Pancreas (tissue), 10 donors: ENCODE measurements at places on chromosomes 3 and 15. TPM values are rescaled to one million over a fixed set of nuclear protein-coding genes. Genes with fewer than 3 reads are reported as not detected.
A peak's percentile ranks its signal among the peaks of the same experiment; 100 is the strongest.

GRCh38 chr15:73049564-73050215, 2.6 kb upstream of the NEO1 start:
- H3K4me1 ChIP-seq = no peaks in the 10 kb centered on the region

GRCh38 chr15:35023804-35024203, 35.7 kb upstream of the ZNF770 start:
- no peaks in the 10 kb centered on the region for H3K27me3 ChIP-seq
- no peaks in the 10 kb centered on the region for H3K4me1 ChIP-seq
- no peak overlapping the region for H3K4me3 ChIP-seq
- H3K27ac ChIP-seq = no peak overlapping the region
- no peak for DNase-seq

- H3K4me1 ChIP-seq = no peaks in the 10 kb centered on the region
- no peak overlapping the region for H3K4me3 ChIP-seq
- no peak for DNase-seq
- H3K36me3 ChIP-seq = no peaks in the 10 kb centered on the region
- no peaks in the 10 kb centered on the region for H3K27me3 ChIP-seq
Measured at GRCh38 chr3:115022835-115023398, 124.2 kb downstream of the ZBTB20 start.

DNA sequence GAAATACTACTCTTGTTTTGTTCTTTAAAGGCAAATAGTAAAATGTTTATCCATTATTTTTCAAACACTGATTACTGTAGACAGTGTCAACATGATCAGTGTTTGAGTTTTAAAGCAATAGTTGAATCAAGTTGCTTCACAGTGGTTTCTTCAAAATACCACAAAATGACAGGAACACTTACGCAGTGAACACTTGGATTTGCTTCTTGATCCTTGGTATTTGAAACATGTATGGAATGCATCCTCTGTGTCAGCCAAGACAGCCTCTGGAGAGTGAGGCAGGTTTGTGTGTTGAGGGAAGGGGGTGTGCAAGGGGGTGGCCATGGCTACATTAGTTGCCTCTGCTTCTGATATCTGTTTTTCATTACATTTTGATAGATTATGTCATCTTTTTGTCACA, 413.0 kb downstream of the RBMS3 start:
- no peak for DNase-seq
- H3K36me3 ChIP-seq = no peaks in the 10 kb centered on the region
- no peak overlapping the region for H3K27ac ChIP-seq
- H3K27me3 ChIP-seq = no peaks in the 10 kb centered on the region
- H3K4me1 ChIP-seq = peaks cover 7% of the 10 kb centered on the region

- peak; percentile 76 for DNase-seq
- no peaks in the 10 kb centered on the region for H3K27me3 ChIP-seq
- H3K4me3 ChIP-seq = no peak overlapping the region
- H3K4me1 ChIP-seq = peaks cover 8% of the 10 kb centered on the region
- peak overlapping the region; percentile 52 for H3K27ac ChIP-seq
- H3K36me3 ChIP-seq = no peaks in the 10 kb centered on the region
Measured at GRCh38 chr3:134308350-134308891, 57.8 kb upstream of the RYK start.

DNA sequence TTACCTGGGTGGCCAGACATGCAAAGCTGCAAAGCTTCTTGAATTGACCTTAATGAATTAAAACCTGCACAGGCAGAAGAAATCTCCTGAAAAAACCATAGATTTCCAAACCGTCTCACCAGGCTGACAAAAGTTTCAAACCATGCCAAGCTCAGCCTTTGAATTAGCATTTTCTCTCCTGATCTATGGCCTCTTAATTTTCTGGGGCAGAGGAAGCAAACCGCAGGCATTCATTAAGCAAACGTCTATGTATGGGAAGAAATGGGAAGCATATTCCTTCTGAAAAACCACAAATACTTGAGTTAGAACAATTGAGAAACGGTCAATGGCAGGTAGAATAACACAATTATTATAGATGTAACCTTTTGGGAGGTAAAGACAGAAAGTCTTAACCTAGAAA, 500.2 kb upstream of the NR2F2 start:
- no peak for DNase-seq
- H3K4me1 ChIP-seq = no peaks in the 10 kb centered on the region
- no peak overlapping the region for H3K4me3 ChIP-seq
- H3K27me3 ChIP-seq = no peaks in the 10 kb centered on the region
- no peaks in the 10 kb centered on the region for H3K36me3 ChIP-seq

DNA sequence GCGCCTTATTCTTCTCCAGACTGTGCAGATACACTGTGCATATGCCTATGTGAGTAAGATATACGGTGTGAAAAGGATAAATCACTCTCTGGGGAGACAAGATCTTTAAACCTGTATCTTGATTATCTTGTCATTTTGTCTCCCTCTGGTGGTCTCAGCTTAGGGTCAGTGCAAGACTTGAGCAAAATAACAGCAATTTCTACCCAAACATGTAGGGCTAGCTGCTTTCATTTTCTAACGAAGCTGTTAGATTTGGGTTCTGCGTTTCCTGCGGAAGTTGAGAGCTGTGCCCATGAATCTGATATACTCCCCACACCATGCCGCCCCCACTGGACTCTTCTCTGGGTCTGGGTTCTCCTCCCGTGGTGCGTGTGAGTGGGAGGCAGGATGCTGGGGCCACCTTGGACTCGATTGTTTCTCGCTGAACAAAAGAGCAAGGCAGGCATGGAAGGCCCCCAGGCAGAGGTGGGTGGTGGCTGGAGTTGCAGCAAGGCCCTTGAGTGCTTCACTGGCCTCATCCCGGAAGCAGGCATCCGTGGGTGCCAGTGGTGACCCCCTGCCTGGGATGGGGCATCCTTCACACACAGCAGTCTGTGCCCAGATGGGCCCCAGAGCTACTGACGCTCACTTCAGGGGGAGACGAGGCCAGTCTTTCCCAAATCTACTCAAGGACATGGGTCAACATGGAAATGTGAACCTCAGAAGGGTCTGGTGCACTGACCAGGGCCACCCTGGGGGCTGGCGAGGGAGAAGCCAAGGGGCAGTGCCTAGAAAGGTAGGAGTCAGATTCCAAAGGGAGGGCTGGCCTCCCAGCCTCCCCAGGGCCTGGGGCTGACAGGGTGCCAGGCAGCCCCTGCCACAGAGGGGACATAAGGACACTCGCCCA, 179.6 kb downstream of the NSMCE3 start:
- H3K27me3 ChIP-seq = no peaks in the 10 kb centered on the region
- H3K4me3 ChIP-seq = no peak overlapping the region
- H3K27ac ChIP-seq = no peak overlapping the region
- no peaks in the 10 kb centered on the region for H3K4me1 ChIP-seq

- no peak for DNase-seq
- no peaks in the 10 kb centered on the region for H3K36me3 ChIP-seq
- H3K27me3 ChIP-seq = no peaks in the 10 kb centered on the region
- H3K4me1 ChIP-seq = no peaks in the 10 kb centered on the region
Measured at GRCh38 chr3:128745742-128746141, 19.8 kb downstream of the RAB7A start.

DNA sequence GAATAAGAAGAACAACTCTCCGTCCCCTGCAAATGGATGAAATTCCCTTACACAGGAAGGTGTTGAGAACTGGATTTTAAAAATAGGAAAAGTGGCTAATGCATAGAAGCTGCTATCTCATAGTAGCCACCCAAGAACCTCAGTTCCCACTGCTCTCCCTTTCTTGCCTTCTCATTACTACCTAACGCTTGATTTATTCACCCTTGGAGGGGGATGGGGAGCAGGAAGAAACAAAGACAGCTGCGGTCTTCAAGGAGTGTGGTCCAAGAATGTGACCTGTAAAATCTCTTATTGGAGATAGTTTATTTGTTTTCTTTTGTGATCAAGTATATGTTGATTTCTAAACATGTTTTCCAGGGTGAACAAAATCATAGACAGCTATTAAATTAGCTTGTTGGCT, 274.1 kb upstream of the CTNNB1 start:
- DNase-seq = no peak
- H3K4me3 ChIP-seq = no peak overlapping the region
- H3K4me1 ChIP-seq = peaks cover 21% of the 10 kb centered on the region
- no peak overlapping the region for H3K27ac ChIP-seq

- no peaks in the 10 kb centered on the region for H3K4me1 ChIP-seq
- no peak overlapping the region for H3K27ac ChIP-seq
- no peak for DNase-seq
- H3K36me3 ChIP-seq = peaks cover 13% of the 10 kb centered on the region
- H3K4me3 ChIP-seq = no peak overlapping the region
Measured at GRCh38 chr15:75352186-75353080, 5.6 kb downstream of the NEIL1 start.

- H3K4me1 ChIP-seq = no peaks in the 10 kb centered on the region
- no peak overlapping the region for H3K27ac ChIP-seq
- H3K4me3 ChIP-seq = no peak overlapping the region
- no peaks in the 10 kb centered on the region for H3K27me3 ChIP-seq
Measured at GRCh38 chr15:39756806-39757522, 25.7 kb downstream of the FSIP1 start.

GRCh38 chr3:42653303-42653559, 266 bp upstream of the ZBTB47 start:
- DNase-seq = no peak
- H3K36me3 ChIP-seq = peaks cover 6% of the 10 kb centered on the region
- peak overlapping the region; percentile 77 for H3K4me3 ChIP-seq
- H3K4me1 ChIP-seq = no peaks in the 10 kb centered on the region
- peak overlapping the region; percentile 57 for H3K27ac ChIP-seq

DNA sequence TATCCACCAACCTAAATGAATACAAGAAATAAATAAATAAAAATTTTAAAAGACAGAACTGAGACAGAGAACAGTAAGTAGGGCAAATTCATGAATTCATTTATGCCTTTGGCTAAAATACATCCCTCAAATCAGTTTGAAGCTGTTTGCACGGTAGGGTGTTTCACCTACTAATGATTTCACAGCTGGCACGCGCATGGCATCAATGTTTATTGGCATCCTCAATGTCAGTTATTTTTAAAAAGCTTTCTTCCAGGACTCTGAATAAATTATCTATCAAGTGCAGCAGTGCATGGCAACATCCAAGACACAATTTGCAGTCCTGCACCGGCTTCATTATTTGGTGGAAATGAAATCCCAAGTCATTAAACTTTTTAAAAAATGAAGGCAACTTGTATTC, 985.2 kb upstream of the ROBO1 start:
- no peaks in the 10 kb centered on the region for H3K36me3 ChIP-seq
- no peaks in the 10 kb centered on the region for H3K4me1 ChIP-seq
- no peak for DNase-seq
- H3K27me3 ChIP-seq = no peaks in the 10 kb centered on the region
- H3K4me3 ChIP-seq = no peak overlapping the region
- no peak overlapping the region for H3K27ac ChIP-seq

- H3K27ac ChIP-seq = no peak overlapping the region
- H3K36me3 ChIP-seq = no peaks in the 10 kb centered on the region
- no peak for DNase-seq
- H3K4me3 ChIP-seq = no peak overlapping the region
- no peaks in the 10 kb centered on the region for H3K4me1 ChIP-seq
Measured at GRCh38 chr3:116087426-116087825, 357.9 kb downstream of the LSAMP start.

DNA sequence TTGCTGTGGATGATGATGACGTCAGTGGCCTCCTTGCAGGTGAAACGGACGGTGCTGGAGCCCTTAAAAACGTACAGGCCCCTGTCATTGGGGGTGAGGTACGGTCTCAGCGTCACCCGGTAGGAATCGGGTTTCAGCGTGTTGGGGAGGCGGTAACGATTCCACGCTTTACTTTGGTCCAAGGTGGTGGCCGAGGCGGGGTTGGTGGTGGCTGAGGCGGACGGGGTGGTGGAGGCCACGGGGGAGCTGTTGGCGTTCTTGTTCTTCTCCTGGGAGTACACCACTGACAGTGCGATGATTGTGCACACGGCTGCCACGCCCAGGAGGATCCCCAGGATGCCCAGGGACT, 8.5 kb downstream of the ANPEP start:
- H3K36me3 ChIP-seq = peaks cover 18% of the 10 kb centered on the region
- H3K27me3 ChIP-seq = no peaks in the 10 kb centered on the region
- no peak for DNase-seq
- peaks cover 34% of the 10 kb centered on the region for H3K4me1 ChIP-seq
- peak overlapping the region; percentile 68 for H3K4me3 ChIP-seq

GRCh38 chr15:60381148-60381788, 16.5 kb downstream of the ANXA2 start:
- no peaks in the 10 kb centered on the region for H3K4me1 ChIP-seq
- DNase-seq = no peak
- peak overlapping the region; percentile 23 for H3K27ac ChIP-seq
- no peaks in the 10 kb centered on the region for H3K27me3 ChIP-seq

GRCh38 chr3:125054449-125055329, 1.1 kb downstream of the HEG1 start:
- no peaks in the 10 kb centered on the region for H3K27me3 ChIP-seq
- no peak for DNase-seq
- H3K36me3 ChIP-seq = no peaks in the 10 kb centered on the region

DNA sequence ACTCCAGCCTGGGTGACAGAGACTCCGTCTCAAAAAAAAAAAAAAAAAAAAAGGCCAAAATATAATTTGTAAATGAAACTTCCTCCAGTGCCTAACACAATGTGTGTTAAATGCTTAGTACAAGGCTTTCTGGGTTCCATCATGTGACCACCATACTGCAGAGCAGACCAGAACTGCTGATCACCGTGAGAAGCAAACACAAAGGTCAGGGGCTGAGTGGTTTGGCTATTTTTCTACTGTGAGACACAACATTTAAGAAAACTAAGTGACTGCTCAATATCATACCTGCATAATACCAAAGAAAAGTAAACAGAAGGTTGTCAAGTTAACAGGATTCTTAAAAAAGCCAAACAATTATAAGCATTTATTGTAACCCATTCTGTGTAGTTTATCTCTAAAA, 13.2 kb downstream of the ABCC5 start:
- DNase-seq = no peak
- no peak overlapping the region for H3K4me3 ChIP-seq
- no peaks in the 10 kb centered on the region for H3K27me3 ChIP-seq
- H3K27ac ChIP-seq = no peak overlapping the region
- no peaks in the 10 kb centered on the region for H3K36me3 ChIP-seq

DNA sequence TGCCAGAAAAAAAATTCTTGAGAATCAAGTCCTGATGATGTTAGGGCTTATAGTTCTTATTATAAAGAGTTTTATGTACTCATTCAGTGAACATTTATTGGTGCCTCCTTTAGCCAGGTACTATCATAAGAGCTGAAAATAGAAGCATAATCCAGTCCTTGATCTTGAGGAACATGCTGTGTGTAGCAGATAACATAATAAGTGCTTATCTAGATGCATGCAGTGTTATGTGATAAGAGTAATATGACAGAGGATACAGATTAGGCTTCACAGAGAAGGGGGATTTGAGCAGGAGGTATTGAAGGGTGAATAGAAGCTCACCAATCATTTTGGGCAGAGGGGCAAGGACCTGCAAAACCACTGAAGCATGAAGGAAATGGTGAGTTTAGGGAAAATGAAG, 1.1 kb downstream of the CCR2 start:
- no peak overlapping the region for H3K4me3 ChIP-seq
- no peak overlapping the region for H3K27ac ChIP-seq
- no peaks in the 10 kb centered on the region for H3K27me3 ChIP-seq
- no peaks in the 10 kb centered on the region for H3K36me3 ChIP-seq
- H3K4me1 ChIP-seq = no peaks in the 10 kb centered on the region

Gene CILP
- total RNA-seq = 0.57 TPM

Gene NTRK3
- total RNA-seq = 0.19 TPM

Gene LYZL4
- total RNA-seq = not detected

Gene C3orf22
- total RNA-seq = not detected

Gene TRPM1
- not detected for total RNA-seq

Gene GP9
- not detected for total RNA-seq

Gene TGFBR2
- 60.8 TPM for total RNA-seq

Gene LINS1
- total RNA-seq = 4.9 TPM

Gene GP5
- not detected for total RNA-seq

Gene CD200R1L
- total RNA-seq = not detected

Gene SLC35G2
- total RNA-seq = 1.5 TPM

Gene IGF2BP2
- 3.2 TPM for total RNA-seq

Gene VEPH1
- total RNA-seq = 15.8 TPM

Gene CLDN1
- 32.3 TPM for total RNA-seq

Gene GOLGA8J
- 0.34 TPM for total RNA-seq

Gene ERICH6
- not detected for total RNA-seq
